Activated CD4-positive, alpha-beta memory T cell treated with anti-CD3 and anti-CD28 coated beads, Interleukin-2, amount 10 ng/mL, durations not matched to agents 7 days and 5 days (primary cell): ENCODE measurements at places on chromosomes 13 and 19. TPM values are rescaled to one million over a fixed set of nuclear protein-coding genes. Genes with fewer than 3 reads are reported as not detected.
A peak's percentile ranks its signal among the peaks of the same experiment; 100 is the strongest.

- DNase-seq: no peak
Observed at GRCh38 chr13:65943024-65943423, 1287.1 kb downstream of the PCDH9 start.

DNA sequence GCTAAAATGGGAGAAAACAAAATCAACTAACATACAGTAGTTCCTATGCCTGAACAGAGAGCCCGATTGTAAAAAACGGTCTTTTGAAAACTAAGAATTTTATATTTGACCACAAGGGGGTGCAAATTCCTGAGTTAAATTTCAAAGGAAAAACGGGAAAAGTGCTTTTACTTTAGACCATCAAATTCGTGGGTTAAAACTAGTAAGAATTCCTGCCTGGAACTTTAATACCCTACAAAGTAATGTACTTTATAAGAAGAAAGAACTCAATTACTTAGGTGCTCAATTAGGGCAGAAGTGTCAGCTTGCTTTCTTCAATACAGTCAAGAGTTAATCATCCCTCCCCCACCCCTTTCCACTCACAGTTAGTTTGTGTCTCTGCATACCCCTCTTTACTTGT, 69.8 kb downstream of the KCNRG start:
- DNase-seq: no peak

The VSTM2B gene
- not detected for total RNA-seq

- DNase-seq: no peak
Observed at GRCh38 chr13:24851546-24851945, 87.6 kb downstream of the RNF17 start.

DNA sequence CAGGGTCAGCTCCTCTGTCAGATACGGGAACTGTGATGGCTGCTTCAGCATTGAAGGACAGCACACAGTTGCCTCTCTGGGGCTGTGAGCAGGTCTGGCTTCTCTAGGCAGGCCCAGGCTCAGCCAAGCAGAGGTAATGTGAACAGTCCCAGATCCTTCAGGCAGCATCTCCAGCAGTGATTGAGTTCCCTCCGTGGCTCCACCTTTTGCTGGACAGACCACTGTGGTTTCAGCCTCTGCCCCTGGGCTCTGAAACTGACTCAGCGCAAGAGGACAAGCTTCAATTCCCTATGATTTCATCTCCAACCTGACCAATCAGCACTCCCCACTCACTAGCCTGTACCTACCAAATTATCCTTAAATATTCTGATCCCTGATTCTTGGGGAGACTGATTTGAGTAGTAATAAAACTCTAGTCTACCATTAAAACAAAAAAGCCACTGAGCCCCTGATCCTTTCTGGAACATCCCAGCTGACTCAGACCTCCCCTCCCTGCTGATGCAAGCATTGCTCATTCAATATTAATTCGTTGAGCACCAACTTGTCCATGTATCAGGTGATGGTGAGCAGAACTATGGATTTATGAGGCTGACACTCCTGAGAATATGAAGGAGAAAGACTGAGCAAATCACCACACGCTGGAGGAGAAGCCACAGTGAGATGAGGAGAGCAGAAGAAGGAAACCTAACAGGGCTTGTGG, 16.7 kb downstream of the GSX1 start:
- no peak for DNase-seq

The PSENEN gene
- 48.1 TPM for total RNA-seq

- DNase-seq: no peak
Observed at GRCh38 chr13:102970542-102970941, 95.7 kb downstream of the SLC10A2 start.

DNA sequence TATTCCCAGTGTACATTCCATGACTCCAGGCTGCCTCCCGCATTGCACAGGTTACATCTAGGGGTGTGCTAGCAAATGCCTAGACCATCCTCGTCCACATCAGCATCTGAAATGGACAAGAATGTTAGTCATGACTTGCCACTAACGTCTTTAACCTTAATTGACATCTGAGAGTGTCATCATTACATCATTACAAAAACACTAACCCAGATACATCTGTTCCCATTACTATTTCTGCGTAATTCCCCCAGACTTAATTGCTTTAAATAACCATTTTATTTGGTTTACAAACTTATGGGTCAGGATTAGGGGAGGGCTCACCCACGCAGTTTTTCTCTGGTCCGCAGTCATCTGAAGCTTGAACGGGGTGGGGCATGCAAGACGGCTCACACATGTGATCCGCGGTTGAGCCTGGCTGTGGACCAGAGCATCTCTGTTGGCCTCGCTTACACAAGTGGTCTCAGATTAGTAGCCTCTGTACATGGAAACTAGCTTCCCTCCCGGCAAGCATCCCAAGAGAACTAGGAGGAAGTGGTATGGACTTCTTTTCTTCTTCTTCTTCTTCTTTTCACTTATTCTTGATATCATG, 15.9 kb downstream of the KL start:
- no peak for DNase-seq

GRCh38 chr19:35294328-35294727, 2.4 kb downstream of the MAG start:
- no peak for DNase-seq

DNA sequence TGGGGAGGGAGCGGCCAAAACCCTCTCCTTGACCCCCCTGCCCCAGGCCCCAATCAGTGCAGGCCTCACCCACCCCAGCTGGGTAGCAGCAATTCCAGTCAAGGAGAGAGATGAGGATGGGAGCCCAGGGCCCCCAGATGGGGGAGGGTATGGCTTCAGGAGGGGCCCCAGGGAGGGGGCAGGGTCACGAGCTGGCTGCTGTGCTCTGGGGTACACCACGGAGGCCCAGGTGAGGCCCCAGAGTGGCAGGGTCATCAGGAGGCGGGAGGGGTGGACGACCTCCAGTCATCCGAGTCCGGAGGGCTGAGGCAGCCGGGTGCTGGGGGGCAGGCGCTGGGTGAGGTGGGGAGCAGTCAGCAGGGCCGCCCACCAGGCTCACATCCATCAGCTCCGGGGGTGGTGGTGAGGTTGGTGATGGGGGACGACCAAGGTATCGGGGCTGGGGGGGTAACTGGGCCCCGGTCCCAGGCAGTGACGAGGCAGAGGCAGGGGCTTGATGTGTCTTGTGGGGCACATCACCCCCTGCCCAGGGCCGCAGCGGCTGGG, 8.4 kb downstream of the DYRK1B start:
- DNase-seq: no peak

- DNase-seq: no peak
Observed at GRCh38 chr13:60663788-60664187, 266.8 kb downstream of the TDRD3 start.

DNA sequence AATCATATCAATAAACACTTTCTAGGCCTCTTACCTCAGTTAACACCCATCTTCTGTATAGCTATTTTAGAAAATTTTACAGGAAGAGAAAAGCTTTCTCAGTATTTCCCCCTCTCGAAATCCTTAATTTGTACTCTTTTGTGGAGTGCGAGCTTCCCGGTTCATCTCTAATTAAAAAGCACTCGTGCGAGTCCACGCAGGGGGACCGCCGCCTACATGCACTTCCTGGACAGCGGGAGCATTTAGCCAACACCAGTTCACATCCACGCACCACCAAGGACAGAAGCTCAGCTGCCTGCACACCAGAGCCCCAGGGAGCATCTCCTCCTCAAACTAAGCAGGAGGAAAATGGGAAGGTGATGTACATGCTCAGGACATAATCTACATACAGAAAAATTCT, 60.0 kb downstream of the RASA3 start:
- no peak for DNase-seq

DNA sequence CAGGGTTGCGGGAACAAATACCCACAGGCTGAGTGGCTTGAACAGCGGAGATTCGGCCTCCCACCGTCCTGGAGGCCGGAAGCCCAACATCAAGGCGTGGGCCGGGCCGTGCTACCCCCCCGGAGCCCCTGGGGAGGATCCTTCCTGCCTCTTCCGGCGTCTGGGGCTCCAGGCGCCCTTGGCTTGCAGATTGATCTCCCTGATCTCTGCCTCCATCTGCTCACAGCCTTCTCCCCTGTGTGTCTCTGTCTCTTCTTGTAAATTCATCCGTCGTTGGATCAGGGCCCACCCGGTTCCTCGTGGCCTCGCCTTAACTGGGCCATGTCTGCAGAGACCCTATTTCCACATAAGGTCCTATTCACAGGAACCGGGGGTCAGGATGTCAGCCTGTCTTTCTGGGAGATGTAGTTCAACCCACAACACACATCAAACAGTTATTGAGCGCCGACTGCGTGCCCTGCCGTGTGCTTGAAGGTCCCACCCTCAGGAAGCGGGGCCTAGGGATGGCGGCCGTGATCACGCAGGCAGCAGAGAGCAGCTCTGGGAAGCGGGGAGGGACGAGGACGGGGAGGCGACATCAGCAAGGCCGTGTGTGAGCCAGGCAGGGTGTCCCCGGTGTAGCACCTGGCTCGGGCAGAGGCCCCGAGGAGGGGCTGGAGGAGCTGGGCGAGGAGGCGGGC, 21.3 kb downstream of the HCN2 start:
- DNase-seq: peak; percentile 75

DNA sequence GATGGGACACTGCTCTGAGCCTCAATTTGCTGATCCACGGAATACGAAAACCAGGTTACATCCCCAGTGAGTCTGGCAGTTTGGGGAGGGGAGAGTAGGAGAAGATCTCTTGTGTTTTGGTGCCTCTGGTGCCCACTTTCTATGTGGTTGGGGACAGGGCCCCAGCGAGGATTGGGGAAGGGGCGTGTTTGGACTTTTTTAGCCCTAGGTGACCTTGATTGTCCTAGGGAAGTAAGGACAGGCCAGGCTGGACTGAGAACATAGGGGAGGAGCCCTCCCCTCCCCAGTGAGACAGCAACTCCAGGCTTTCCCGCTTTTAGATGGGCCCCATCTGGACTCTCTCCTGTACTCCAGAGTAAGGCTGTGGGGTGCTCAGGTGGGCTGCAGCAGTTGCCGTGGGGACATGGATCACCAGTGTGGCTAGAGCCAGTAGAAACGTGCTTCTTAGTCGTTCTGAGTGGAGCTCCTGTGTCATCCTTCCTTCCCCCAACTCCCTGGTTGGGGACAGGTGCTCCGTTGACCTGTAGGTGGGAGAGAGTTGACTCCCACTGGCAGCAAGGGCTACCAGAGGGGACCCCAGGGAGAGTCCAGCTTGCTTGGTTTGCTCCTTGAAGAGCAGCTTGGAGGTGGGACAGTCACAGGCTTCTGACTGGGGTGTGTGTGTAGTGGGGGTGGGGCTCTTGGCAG, 4.3 kb downstream of the EGLN2 start:
- DNase-seq: no peak

The FGF14 gene
- total RNA-seq: not detected

The NMRK2 gene
- not detected for total RNA-seq

DNA sequence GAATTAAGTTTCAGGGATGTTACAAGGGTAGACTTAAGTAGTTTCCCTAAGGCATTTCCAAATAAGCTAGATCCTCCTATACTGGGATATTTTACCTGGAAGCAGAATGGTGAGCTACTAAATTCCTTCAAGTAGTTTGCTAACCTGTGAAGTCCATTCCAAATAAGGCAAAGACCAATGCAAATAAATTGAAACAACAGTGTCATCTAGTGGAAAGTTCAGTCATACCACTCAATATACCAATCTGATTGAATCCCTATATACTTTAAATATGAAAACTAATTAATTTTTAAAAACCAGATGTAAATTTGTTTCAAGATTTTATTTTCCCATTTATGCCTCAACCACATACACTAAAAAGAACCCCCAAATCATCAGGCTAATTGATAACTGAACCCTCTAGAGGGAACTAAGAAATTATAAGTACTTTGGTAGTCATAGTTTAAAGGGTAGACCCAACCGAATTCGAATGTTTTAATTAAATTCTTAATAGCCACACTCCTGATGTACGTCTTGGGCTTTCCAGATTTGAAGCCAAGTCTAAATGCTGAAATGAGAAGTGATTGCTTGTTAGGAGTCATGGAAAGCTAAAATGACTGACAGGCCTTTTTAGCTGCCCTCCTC, 223.7 kb downstream of the TBC1D4 start:
- DNase-seq: no peak

GRCh38 chr19:18650021-18650390, 13.2 kb downstream of the KLHL26 start:
- no peak for DNase-seq
